Left colon (tissue), 2 donors: ENCODE measurements at places on chromosomes 7 and 10. TPM values are rescaled to one million over a fixed set of nuclear protein-coding genes. Genes with fewer than 3 reads are reported as not detected.
A peak's percentile ranks its signal among the peaks of the same experiment; 100 is the strongest.

Gene GNG11
- total RNA-seq, result 2.5 TPM

Gene ZNF804B
- not detected for total RNA-seq

Gene TDRD1
- total RNA-seq, result 2.9 TPM

Gene PGAM2
- total RNA-seq, result 0.64 TPM

DNA sequence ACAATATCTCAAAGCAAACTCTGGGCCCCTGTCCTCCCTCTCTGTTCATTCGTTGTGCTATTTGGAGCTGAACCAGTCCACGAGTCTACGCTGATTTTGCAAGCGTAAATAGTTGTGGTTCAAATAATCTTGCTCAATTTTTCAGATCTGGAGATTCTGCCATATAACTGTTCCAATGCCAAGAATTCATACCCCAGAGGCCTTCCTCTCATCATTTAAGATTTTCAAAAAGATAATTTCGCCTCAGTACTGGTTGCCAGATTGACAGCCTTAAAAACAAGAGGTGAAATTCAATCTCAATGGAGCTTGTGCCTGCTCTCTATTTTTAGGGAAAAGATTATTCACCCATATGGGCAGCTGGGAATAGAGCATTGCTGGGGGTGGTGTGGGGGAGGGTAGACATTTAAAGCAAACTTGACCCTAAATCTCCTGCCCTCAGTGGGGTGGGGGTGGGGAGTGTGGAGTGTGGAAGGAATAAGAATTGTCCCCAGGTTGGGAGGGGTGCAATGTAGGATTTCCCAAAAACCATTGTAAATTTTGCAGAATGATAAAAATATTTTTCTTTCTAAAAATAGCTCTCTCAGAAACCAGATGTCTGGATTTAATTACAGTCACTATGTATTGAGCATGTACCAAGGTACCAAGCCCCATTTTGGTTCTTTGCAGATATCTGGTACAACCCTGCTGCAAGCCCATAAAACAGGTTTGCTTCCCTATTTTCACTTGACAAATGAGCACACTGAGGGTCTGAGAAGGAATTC, 104.7 kb upstream of the EEPD1 start:
- no peak for DNase-seq

GRCh38 chr10:125231116-125231812, 70.9 kb upstream of the CTBP2 start:
- no peak for DNase-seq

- no peak for DNase-seq
Observed at GRCh38 chr10:132151286-132151950, 35.3 kb upstream of the DPYSL4 start.

DNA sequence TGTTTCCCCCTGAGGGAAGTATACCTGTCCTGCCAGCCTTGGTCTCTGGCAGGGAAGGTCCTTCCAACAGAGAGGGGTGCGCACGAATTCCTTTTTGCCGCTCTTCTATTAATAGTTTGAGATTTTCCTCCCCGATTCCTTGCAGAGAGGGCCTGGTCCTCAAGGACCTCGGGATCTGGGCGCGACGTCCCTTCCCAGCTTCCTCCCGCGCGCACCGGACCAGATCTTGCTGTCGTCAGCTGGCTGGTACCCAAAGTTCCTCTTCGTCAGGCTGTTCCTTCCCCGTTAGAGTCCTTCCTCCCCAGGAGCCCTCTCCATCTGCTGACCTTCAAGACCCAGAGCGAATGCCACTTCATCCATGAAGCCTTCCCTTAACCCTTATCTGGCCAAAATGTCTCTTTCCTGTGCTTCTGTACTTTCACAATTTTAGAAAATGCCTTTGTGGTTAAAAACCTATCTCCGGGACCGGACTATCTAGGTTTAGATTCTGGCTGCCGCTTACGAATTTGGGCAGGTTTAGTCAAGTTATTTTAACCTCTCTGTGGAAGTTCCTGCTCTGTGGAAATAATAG, 851 bp upstream of the GOT1 start:
- peak; percentile 86 for DNase-seq

- DNase-seq, result no peak
Observed at GRCh38 chr7:158255558-158255957, 332.1 kb downstream of the PTPRN2 start.

GRCh38 chr10:119604468-119604867, 7.7 kb upstream of the TIAL1 start:
- no peak for DNase-seq

DNA sequence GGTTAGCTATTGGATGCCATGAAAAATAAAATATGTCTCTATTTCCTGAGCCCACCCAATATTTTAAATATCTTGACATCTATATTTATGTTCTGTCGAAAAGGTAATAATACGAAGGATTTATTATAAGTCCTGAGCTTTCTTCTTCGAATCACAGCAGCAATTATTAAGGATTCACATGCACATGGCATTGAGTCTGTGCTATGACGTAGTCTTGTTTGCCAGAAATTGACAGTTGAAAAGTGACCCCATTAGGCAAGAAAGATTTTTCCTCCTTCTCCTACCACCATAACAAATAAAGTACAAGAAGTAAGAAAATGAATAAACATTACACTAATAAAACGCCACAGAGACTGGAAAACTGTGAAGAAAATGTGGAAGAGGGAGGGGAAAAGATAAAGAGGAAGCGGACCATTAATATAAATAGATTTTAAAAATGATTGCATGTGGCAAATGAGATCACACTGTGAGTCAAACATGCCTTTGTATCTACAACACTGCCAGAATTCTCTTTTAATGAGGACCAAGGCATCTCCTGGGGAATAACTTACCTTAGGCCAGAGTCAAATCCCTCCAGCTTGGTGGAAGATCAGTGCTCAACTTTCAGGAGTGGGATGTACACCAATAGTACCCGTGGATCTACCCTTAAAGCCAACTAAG, 21.6 kb downstream of the FZD1 start:
- no peak for DNase-seq

DNA sequence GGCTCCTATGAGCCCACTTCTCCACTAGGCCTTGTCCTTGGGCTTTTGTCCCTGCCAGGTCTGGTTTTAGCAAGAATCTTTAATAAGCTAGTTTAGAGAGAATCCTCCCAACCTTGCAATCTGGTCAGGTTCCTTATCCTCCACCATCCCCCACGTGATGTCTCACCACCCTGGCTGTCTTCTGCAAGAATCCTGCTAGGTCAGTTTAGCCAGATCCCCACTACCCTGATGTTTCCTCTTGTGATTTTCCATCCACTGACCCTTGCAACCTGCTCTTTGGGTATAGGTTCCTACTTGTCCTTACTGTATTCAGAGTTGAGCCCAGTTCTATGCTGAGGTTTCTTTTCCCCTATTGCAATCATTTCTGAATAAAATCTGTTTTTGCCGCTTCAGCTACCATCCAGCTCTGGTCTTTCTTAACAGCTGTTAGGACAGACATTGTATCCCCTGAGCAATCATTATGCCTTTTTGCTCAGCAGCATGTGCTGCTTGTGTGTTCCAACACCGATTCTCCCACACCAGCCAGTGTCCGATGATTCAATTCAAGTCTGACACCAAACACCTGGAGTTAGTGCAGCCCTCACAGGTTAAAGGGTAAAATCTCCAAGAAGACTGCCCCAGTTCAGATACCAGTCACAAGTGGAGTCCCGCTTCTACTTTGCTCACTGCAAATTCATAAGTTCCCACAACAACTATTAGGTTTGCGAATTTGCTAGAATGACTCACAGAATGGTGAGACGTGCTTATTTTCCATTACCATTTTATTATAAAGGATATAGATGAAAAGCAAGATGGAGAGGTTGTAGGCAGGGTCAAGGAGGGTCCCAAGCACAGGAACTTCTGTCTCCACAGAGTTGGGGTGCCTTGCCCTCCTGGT, 62.2 kb upstream of the ADCY1 start:
- no peak for DNase-seq

DNA sequence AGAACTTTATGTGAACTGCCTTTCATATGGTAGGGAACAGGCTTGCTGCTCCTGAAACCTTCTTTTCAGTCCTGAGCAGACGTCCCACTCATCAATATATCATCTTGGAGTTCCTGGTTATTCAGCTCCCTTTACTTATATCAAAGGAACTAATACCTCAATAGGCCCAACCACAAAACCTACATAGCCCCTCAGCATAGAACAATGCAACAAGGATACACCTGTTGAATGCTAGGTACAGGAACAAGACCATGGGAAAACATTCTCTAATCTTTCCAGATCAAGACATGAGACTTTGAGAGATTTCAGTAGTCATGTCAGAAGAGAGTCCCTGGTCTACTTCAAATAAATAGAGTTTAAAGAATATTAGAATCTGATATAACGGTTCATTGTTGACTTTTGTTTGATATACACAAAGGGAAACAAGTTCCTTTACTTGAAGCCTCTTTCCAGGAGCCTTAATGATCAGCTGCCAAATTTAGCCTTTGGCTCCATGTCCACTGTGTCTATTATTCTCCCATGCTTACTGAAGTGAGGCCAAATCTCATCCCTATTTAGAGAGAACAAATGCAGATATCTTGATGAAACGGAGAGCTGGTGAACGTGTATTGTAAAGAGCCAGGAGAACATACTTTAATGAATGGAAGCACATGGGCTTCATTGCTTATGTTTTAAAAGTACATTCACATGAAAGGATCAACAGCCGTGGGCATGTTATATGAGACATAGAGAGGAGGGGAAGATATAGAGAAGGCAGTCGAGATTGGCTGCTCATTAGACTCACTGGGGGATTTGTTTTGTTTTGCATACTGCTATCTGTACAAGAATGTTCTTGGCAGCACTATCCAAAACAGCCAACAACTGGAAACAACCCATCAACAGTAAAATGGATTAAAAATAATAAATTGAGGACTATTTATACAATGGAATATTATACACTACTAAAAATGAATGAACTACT, 9.5 kb downstream of the RHOBTB1 start:
- no peak for DNase-seq

DNA sequence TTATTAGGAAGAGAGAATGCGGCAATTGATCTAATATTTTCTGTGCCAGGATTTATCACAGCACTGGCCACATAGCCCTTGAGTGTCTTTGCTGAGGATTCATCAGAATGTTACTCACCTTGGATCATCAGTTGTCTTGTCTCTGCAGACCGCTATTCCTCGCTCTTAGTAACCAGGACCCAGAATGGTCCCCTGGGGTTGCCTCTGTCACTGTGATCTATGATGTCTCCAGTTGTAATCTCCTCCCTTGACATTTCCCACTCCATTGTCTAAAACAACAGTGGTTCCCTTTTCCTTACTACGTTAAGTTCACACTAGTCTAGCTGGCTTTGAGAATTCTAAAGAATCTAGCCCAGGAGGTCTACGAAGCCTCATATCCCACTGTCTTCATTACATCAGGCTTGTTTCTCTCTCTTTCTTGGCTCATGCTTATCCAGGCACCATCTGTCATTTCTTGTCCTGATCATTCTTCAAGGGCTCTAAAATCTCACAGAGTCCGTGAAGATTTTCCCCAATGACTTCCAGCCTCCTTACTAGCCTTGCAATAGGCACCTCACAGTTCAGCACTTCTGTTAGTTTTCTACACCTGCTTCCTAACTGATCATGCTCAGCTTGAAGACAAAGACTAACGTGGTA, 125.8 kb downstream of the CUBN start:
- no peak for DNase-seq

- DNase-seq, result no peak
Observed at GRCh38 chr10:11285171-11285570, 267.5 kb downstream of the CELF2 start.
